ENCODE measurements at places on chromosomes 12 and 14. TPM values are rescaled to one million over a fixed set of nuclear protein-coding genes. Genes with fewer than 3 reads are reported as not detected.
A peak's percentile ranks its signal among the peaks of the same experiment; 100 is the strongest.

- peak; percentile 68 for DNase-seq
Measured at GRCh38 chr12:54126029-54126695, 62.6 kb downstream of the SMUG1 start.

GRCh38 chr12:120830052-120830940, 73.9 kb downstream of the SPPL3 start:
- DNase-seq, result no peak

GRCh38 chr14:69650948-69651369, 39.6 kb downstream of the SUSD6 start:
- no peak for DNase-seq

DNA sequence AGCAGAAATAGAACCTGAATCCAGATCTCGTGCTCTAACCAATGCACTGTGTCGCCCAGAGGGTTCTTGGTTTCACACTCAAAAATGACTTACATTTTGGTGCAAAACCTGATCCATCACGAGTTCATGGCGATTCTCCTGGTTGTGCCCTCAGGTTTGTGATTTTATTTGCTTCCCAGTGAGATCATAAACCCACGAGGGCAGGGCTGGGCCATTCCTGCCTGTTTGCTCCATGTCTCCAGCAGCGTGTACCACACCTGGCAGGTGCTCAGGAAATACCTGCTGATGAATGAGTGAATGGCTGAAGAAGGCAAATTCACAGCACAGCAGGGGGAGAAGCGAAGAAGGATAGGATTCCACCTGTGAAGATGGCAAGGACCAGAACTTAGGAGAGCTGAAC, 9.4 kb downstream of the ACACB start:
- no peak for DNase-seq

DNA sequence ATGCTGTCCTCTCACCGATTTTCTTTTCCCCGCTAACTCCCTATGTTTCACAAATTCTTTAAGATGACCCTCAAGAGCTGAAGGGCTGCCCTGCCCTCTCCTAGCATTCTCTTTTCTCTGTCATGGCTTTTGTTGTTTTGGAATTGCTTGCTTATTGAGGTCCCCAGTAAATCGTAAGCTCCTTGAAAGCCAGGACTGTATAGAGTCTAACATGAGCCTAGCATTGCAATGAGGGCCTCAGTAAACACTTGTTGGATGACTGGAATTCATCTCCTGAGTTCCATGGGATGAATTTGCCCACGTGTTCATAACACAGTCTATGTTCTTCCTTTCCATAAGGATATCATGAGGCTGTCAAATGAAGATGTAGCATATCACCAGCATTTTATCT, 92.2 kb downstream of the APAF1 start:
- no peak for DNase-seq

DNA sequence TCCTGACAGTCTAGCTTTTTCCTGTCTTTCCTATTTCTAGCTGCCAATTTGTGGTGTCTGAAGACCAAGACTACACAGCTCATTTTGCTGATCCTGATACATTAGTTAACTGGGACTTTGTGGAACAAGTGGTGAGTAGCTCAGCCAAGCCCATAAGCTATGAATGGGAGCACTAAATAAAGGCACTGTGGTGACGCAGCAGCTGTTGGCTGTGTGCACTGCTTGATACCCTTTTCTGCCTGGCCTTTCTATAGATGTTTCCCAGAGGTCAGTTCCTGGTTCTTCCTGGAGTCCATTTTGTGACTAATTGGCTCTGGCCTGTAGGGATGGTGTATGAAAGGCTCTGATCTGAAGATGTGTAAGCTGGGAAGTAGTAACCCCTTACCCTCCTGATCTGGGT, 20.5 kb downstream of the RNF10 start:
- DNase-seq, result no peak

The TTC8 gene
- 35.9 TPM for polyA plus RNA-seq

The KIF26A gene
- polyA plus RNA-seq, result 4.3 TPM

Data from pancreas (tissue), 10 donors.